ENCODE measurements at places on chromosomes 3 and 15.

- no peak for DNase-seq
Observed at GRCh38 chr15:79922512-79923078, 25.8 kb upstream of the MTHFS start.

DNA sequence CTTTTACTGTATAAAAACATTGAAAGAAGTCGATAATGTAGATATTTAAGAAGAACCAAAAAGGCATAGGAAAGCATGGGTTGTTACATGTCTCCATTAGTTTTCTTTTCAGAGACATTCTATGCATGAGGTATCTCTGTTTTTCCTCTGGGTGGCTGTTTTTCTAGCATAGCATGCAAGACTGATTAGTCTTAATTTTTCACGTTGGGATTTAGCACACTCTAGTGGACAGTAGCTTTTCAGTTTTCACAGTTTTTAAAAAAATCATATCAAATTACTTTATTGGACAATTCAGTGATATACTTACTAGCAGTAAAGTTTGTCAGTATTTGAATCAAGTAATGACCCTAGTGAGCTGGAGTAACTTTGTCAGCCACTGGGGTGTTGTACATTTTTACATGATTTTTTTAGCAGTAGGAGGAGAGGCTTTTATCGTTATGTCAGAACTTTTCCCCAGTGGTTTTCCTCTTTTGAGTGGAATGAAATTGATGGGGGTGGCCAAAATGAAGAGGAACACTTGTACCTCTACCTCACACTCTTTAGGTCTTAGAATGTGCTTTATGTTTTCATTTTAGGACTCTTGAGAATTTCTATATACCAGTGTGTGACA is 57.2 kb downstream of the SEC22A start:
- no peak for DNase-seq

DNA sequence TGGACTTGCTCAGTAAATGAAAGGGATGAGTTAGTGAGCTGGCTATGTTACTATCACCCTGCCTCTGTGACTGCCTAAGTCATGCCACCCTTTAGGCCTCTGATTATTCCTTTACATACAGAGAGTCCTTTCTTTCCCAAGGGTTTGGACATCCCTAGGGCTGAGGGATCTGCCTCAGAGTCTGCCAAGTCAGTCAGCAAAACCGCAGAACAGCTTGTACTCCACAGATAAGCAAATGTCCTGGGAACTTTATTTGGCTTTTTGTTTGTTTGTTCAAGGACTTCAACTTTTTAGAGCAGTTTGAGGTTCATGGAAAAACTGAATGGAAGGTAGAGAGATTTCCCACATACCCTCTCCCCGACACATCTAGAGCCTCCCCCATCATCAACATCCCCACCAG is 82.6 kb upstream of the TRIM42 start:
- no peak for DNase-seq

DNA sequence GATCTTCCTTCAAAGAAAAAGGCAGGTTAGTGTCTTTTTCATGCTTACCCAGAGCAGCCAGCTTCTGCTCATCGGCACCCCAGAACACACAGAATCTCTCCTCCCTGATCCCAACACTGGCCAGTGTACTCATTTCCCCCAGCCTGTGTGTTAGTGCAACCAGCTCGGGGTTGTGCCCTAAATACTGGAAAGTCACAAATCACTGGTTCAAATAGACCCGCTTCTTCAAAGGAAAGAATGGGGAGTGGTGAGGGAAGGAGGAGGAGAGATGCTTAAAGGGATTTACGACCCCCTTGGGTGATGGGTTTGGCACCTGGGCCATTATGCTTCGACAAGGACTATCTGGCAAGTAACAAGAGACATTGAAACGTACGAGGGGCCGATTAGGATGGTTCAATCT is 114.0 kb downstream of the FOXB1 start:
- DNase-seq, result no peak

- DNase-seq, result no peak
Observed at GRCh38 chr3:29515451-29515850, 234.6 kb downstream of the RBMS3 start.

DNA sequence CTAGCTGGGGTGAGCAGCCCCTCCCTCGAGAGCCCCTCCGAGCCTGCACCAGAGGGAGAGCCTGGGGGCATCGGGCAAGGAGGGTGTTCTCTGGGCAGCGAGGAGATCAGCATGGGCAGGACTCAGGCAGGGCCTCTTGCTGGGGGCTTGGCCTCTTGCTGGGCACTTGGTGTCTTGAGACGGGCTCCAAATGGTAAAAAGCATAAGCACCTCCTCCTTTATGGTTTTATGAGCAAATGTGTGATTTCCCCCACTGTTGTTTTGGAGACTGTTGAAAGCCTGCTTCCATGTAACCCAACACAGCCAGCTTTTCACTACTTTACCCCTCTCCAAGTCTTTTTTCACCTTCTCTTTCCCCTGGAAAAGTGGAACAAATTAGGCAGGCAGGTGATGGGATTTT is 239.3 kb downstream of the TLE3 start:
- no peak for DNase-seq

DNA sequence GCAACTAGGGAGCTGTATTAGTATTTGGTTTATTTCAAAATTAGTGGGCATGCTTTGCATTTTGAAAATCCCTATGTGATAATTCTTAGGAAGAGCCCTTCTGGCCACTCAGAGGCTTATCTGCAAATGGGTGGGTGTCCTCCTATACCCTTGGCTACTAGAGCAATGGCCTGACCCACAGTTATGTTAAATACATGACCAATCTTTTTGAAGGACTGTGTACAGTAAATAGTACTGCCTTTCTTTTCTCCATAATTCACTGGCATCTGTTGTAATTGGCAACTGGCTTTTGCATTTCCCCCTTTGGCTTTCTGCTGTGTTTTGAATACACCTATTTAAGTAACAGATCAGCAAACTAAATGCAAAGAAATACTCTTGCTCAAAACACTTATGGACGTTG is 175.4 kb downstream of the ANXA2 start:
- DNase-seq, result no peak

DNA sequence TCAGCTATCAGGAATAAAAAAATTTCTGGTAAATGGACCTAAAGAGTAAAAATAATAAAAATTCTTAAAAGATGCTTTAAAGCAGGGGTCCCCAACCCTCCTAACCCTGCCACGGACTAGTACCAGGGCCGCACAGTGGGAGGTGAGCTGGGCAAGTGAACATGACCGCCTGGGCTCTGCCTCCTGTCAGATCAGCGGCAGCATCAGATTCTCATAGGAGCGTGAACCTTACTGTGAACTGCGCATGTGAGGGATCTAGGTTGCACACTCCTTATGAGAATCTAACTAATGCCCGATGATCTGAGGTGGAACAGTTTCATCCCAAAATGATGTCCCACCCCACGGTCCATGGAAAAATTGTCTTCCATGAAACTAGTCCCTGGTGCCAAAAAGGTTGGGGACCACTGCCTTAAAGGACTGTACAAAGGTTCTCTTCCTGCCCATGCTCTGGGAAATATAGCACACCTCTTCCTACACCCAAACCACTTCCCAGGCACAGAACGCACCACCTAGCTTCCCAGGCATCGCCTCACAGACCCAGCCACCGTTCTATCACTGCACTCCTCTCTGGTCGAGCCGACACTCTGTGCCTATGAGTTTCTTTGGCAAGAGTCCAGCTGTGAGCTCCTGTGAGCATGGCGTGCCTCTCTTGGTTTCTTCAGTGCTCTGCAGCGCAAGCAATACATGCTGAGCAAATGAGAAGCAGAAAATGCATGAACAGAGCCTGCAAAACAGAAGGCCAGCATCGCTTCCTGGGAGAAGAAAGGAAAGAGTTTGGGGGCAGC is 104.9 kb downstream of the OCA2 start:
- no peak for DNase-seq

DNA sequence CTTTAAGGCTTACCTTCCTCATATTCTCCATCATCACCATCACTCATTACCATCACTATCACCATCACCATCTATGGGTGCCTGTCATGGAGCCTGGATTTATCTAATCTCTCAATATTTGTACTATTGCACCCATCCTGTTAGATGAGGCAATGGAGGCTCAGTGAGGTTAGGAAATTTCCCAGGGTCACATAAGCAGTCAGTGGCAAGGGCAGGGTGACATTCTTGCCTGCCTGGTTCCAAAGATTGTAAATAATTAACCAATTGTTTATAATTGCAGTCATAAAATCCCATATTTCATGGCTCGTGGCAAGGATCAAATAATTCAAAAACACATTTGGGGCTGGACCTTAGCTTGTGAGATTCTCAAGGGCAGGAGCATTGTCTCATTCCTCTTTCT is 55.2 kb downstream of the MGLL start:
- DNase-seq, result no peak

DNA sequence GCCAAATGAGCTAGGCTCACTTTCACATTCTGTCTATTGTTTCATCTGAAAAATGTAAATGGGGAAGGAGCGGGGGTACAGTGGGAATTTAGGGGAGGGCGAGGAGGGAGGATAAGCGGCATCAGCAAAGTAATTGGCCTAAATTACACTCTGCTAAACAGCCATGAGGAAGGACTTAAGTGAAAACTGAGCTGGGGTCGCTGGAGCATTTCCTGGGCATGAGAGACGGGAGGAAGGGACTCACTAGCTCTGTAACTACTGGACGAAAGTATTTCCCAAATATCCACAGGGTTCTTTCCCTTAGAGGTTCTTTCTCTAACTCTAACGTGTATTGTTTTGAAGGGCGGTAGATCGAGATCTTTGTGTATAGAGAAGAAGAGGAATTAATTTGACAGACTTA is 418.0 kb downstream of the SOX2 start:
- no peak for DNase-seq

GRCh38 chr3:159165961-159166360 is 364.1 kb downstream of the MFSD1 start:
- no peak for DNase-seq

GRCh38 chr3:73499787-73500186 is 125.0 kb downstream of the PDZRN3 start:
- no peak for DNase-seq

DNA sequence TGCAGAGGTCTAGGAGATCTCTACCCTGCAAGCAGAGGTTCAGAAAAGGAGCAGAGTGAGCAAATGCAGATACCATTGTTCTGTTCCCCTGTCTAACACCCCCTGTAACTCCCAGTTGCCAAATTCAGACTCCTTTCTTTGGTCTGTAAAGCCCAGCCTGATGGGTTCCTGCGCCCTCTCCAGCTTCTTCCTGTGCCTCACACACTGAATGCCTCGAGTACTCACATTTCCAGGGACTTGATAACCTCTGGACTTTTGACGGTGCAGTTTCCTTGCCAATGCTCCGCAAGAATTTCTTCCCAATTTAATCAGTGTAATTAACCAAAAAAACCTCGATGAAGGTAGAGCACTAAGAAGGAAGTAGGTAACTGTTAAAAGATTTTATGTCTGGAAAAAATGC is 19.3 kb downstream of the PDE8A start:
- DNase-seq, result no peak

- DNase-seq, result no peak
Observed at GRCh38 chr15:100036015-100036414, 302.8 kb upstream of the LYSMD4 start.

DNA sequence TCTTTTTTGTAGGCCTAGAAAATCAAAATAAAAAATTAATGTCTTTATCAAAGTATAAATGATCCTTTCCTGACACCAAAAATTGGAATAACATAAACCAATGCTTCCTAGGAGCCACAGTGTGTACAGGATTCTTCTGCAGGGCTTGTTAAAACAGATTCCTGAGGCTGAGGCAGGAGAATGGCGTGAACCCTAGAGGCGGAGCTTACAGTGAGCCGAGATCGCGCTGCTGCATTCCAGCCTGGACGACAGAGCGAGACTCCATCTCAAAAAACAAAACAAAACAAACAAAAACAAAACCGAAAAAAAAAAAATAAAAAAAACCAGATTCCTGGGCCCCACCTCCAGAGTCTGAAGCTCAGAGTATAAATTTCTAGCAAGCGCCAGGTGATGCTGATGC is 78.0 kb downstream of the PEX5L start:
- DNase-seq, result no peak

- DNase-seq, result no peak
Observed at GRCh38 chr3:144466114-144466513, 494.5 kb downstream of the DIPK2A start.

DNA sequence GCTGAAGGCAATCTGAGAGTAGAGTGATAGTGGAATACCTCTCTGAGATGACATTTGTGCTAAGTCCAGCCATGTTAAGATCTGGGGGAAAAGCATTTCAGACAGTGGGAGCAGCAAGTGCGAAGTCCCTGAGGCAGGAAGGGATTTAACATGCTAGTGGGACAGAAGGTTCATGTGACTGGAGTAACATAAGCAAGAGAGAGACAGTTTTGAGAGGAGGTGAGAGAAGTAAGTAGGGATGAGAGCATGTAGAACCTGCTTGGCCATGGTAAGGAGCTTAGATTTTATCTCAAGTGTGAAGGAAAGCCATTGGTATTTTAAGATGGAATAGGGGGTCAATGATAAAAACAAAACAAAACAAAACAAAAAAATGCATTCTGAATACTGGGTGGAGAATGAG is 358.6 kb upstream of the KCNH8 start:
- DNase-seq, result no peak

- DNase-seq, result no peak
Observed at GRCh38 chr15:76159282-76159681, 99.5 kb downstream of the TMEM266 start.

GRCh38 chr3:127860211-127860696 is 37.9 kb upstream of the MGLL start:
- DNase-seq, result no peak

GRCh38 chr3:132135628-132136333 is 101.0 kb upstream of the CPNE4 start:
- DNase-seq, result no peak

DNA sequence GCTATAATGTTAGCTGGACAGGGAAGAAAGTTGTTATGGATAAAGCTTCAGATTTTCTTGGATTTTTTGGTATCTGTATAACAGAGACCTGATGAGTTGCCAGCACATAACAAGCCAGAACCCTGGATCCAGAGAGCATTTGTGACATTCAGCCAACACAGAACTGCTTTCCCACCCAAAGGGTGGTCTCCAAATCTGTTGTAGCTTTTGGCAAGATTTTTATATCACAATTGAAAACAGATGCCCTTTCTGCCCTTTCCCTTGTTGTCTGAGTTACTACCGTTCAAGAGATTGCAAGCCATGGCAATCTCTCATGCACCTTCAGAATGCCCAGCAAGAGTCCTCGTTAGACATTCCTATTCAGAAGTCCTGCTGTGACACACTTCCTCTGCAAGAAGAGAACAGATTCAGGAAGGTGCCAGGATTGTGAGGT is 107.6 kb upstream of the FGF7 start:
- no peak for DNase-seq

DNA sequence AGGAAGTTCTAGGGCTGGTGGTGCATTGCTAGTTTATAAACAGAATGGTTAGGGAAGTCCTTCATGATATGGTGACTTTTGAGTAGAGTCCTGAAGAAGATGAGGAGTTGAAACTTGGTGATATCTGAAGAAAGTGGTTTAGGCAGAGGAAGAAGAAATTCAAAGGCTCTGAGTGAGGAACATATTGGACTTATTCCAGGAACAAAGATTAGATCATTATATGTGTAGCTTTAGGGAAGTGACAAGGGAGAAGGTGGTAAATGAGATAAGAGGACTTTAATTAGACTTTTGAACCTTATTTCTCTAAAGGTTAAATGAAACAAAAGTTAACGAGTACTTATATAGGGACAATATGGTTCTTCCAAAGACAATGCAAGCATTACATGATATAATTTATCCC is 286.7 kb downstream of the DOCK3 start:
- DNase-seq, result no peak

GRCh38 chr15:51161491-51162220 is 67.0 kb upstream of the TNFAIP8L3 start:
- no peak for DNase-seq

GRCh38 chr15:63626955-63627354 is 29.8 kb downstream of the FBXL22 start:
- no peak for DNase-seq

GRCh38 chr15:93066834-93067648 is 22.0 kb downstream of the RGMA start:
- DNase-seq, result no peak
